GF-D8 (cell line): ENCODE measurements at places on chromosomes 7 and 10.

- no peak for DNase-seq
These were observed 2.3 kb downstream of the DPYSL4 start for GRCh38 chr10:132189016-132189415.

DNA sequence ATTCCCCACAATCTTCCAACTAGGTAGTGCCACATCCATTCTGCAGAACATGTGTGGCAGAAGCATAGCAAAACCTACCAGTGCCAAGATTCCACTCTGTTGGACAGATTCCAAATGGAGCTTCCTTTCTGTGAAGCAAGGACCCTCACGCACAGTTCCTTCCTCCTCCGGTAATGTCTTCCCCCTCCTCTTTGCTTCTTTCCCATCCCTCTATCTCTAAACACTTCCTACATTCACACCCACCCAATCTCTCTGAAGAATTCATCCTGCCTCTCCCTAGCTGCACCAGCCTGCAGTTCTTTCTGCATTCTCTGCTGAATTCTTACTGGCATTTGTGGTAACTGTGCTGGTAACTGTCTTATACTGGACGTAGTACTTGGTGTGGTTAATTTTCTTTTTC lies 124.9 kb downstream of the RNLS start:
- no peak for DNase-seq

- DNase-seq: no peak
These were observed 153.5 kb downstream of the PIP4K2A start for GRCh38 chr10:22560913-22561239.

- DNase-seq: no peak
These were observed 41.8 kb downstream of the TBATA start for GRCh38 chr10:70743430-70743788.

DNA sequence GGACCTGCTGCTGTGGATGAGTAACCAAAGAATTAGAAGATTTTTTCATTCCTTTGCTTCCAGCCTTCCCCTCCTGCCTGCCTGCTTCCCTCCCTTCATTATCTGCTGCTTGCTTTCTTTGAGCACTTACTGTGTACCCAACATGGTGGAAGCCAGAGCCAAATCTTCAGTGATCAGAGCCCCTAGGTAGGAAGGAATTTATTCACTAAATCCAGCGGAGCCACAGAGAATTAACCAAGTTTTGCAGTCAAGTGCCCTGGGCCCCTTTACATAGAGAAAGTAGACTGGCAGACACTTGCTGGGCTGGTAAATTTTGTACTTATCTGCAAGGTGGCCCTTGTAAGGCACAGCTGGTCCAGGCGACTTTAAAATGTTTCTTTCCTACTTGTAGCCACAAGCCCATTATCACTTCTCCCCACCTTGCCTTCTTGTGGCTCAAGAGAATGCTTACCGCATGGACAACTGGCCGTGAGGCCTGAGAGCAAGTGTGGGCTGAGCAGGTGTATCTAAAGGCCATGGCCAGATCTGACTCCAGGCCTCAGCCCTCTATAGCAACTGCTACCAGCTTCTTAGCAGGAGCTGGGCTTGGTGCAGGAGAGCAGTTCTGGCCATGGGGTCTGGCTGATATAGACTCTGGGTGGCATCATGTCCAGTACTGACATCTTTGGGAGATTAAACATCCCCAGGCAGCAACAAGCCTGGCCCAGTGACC lies 11.1 kb downstream of the UNC5B start:
- no peak for DNase-seq

- DNase-seq: no peak
These were observed 75.9 kb upstream of the SP8 start for GRCh38 chr7:20862554-20862953.

DNA sequence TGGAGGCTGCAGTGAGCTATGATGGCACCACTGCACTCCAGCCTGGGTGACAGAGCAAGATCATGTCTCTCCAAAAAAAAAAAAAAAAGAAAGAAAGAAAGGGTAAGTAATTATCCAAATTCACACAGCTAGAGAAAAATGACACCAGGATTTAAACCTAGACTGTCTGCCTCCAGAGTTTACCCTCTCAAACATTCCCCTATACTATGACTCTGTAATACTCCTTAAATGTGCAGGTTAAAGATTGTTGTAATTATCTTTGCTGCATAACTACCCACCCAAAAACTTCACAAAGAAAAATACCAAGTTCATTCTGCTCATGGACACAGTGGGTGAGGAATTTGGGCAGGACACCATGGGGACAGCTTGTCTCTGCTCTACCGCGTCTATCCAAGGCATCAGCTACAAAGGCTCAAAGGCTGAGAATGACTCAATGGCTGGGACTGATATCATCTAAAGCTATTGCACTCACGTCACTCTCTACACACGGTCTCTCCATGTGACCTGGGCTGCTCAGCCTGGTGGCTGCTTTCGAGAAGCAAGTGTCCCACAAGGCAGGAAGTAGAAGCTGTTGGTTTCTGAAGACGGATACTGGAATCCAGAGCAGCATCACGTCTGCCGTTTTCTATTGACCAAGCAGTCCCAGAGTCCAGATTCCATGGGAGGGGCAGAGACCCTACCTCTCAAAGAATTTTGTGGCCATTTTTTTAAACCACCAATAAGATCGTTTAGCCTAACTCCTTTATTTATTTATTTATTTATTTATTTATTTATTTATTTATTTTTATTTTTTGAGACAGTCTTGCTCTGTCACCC lies 185.7 kb upstream of the AUTS2 start:
- DNase-seq: no peak

DNA sequence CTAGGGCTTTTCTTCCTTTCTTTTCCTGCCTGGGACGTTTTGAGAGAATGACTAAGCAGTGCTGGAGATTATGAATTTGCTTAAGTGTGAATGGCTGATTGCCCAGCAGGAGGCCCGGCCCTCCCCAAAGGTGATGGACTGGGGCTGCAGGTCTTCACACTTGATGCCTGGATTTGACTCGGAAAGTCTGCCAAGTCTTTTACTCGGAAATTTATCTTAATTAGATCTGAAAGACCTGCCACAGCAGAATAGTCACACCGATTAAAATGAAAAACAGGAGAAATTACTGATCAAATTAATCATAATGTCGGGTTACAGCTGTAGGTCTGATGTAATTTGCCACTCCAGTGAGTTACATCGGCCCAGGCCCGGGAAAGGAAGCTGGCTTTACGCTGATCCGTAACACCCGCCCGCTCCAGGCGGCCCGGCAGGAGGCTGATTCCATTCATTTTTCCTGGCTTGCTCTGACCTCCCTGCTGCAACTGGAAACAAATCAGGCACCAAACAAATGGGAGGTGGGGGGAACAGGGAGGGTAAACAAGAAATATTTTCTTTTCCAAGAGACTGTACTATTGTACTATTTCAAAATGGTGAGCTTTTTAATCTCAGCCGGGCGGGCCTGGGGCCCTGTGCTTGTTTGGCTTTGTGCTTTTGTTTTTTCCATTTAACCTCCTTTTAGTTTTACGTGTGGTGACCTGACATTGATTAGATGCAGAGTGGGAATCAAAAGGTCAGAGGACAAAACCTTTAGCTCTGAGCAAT lies 212.4 kb upstream of the YAE1 start:
- DNase-seq: no peak

DNA sequence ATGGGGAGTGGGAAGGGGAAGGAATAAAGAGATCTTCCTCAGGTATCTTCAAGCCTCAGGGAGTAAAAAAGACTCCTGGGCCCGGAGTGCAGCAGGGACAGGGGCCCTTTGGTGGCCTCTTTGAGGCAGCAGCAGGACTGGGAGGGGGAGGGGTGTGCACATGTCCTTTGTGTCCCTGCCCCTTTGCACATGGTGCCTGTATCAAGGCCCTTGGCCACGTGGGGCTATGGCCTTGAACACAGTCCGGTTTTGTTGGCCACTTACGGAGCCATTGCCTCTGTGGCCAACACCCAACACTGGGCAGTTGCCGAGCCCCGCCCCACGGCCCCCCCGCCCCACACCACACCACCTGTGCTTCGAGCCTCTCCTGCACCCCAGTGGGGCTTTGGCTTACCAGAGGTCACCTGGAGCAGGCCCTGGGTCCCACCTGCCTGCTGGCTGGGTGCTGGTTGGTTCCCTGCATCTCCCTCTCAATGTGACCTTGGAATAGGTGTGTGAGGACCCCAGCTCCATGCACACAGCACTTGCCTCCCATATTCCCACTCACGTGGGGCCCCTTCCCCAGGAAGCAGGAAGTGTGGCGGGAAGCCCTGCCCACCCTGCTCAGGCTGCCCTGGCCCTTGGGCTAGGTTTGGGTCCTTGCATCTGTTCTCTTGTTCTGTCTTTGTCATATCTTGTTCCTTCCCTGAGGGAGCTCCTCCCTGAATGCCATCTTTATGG lies 5.4 kb downstream of the SAP25 start:
- DNase-seq: no peak

DNA sequence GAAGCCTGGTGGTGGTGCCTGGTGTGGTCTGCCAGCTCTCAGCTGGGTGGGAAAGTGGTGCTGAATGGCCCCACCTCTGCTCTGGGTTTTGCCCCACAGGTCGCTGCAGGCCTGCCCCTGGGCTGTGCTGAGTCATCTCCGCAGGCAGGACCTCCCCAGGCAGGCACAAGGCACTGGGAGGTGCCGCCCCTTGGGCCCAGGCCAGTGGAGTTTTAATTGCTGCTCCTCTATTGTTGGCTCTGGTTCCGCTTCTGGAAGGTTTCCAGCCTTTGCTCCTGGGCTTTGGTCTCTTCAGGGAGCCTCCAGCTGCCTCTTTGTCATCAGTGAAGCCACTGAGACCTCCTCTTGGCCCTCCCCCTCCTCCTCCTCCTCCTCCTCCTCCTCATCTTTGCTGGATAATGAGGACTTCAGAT lies 180.3 kb upstream of the GRB10 start:
- DNase-seq: no peak

DNA sequence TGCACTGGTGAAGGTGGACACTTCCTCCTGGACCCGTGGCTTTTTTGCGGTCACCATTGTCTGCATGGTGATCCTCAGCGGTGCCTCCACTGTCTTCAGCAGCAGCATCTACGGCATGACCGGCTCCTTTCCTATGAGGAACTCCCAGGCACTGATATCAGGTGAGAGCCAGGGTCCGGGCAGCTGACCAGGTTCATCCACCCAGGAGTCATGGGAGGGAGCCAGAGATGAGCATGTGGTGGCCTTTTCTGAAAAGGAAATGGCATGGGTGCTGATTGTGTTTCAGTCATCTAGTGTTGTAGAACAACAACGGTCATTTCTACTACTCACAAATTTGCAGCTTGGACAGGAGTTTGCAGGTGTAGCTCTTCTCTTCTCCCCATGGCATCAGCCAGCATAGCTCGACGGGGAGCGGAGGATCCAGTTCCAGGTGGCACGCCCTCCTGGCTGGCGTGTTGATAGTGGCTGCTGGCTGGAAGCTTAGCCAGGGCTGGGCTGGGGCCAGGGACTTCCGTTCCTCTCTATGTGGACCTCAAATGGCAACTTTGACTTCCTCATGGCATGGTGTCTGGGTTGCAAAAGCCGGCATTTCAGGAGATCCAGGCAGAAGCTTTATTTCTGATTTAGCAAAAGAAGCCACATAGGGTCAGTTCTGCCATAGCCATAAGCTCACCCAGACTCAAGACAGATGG lies 32.7 kb downstream of the SLC29A3 start:
- DNase-seq: no peak

GRCh38 chr10:8181496-8182157 lies 127.1 kb downstream of the GATA3 start:
- DNase-seq: no peak

- DNase-seq: no peak
These were observed 30.1 kb upstream of the DNAAF5 start for GRCh38 chr7:696426-696811.

DNA sequence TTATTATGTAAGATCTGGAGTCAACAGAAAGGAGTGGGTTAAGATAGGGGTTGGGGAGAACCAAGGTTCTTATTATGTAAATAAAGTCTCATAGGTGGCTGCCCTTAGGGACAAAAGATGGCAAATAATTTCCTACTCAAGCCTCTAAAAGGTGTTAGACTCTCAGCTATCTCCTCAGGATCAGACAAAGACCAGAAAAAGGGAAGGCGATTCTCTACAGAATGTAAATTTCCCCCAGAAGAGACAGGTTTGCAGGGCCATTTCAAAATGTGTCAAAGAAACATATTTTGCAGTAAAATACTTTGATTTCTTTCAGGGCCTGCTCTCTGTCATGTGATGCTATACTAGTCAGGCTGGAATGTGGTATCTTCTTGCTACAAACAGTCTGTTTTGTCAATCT lies 80.3 kb downstream of the MICU1 start:
- DNase-seq: no peak

DNA sequence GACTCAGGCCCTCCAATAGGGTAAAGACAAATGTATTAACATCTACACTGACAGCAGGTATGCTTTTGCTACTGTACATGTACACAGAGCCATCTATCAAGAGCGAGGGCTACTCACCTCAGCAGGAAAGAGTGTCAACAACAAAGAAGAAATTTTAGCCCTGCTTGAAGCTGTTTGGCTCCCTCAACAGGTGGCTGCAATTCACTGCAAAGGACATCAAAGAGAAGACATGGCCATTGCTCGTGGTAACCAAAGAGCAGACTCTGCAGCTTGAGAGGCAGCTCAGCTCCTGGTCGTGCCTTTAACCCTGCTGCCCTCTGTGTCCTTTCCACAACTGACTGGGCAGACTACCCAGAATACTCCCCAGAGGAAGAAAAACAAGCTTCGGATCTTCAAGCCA lies 5.1 kb downstream of the AKR1B15 start:
- no peak for DNase-seq

DNA sequence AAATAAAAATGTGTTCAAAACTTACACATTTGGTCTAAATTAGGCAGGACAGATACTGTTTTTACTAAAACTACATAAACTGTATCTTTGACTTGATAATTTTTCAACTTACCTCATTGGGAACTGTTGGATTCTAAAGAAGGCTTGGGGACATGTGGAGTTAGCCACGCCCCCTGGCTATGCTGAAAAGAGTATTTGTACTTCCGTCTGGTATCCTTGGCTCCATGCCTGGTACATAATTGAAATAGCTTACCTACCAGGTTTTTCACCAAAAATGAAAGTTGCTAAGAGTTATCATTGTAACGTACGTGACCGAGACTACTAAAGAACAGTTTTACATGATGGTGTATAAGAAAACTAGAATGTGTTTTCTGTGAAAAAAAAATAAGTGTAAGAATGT lies 604.8 kb upstream of the IGFBP3 start:
- DNase-seq: no peak

DNA sequence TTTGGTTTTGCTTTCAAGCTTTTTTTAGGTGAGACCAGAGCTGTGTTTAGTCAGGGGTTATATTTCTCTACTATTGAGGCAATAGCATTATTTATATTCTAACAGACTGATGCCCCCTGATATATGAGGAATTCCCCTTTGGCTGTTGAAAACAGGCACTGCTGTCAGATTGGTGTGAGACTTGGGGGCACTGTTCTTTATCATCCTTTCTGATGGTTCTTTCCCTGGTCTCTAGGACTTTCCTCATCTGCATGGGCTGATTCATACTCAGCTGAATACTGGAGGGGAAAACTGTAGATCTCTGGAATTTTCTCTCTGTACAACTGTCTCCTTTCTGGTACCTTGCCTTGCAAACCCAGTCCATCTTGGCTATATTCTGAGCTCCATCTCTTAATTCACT lies 10.0 kb upstream of the ICA1 start:
- DNase-seq: no peak

- no peak for DNase-seq
These were observed 72.2 kb downstream of the TCF7L2 start for GRCh38 chr10:113022265-113022664.
